ENCODE measurements at places on chromosomes 4 and X.

DNA sequence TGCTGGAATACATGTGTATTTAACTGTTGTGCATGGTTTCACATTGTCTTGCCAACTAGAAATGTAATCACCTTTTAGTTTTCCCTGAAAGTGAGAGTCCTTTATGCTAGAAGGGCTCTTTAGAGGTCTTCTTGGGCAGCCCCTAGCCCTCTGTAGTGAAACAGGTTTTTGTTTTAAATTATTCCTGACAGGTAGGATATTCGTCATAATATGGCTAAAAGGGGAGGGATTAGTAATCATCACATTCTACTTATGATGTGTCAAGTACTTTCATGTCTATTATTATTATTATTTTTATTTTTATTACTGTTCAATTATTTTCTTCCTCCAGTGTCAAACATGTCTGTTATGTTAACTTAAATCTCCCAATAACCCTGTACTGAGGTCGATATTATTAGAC, 35.5 kb downstream of the MSN start:
- DNase-seq: no peak

- no peak for DNase-seq
Measured at GRCh38 chrX:7330556-7330955, 182.6 kb upstream of the PUDP start.

- DNase-seq: no peak
Measured at GRCh38 chr4:168484626-168485025, 4.3 kb upstream of the DDX60L start.

DNA sequence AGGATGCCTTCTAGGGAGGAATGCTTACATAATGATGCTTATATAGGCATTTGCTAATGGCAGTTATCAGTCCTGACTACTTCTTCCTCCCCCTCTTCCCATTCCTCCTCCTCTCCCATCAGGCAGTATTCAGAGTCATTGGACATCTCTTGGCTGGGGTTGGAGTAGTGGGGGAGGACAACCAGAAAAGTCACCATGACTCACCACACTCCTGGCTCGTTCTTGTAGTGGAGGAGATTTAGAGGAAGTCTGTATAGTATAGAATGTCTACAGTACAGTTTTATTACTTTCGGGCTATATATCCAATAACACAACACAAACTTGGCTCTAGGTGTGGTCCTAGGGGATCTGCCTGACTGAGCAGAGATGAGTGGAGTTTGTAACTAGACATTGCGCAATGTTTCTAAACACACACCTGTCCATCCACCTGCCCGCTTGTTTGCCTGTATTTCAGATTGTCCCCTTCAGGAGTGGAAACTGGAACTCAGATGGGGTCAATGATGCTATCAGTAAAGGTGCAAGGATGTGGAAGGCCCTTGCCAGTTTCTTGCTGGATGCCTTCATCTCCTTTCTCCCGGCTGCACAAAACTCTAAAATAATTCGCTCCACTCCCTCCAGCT, 27.9 kb upstream of the KIAA1210 start:
- DNase-seq: no peak

DNA sequence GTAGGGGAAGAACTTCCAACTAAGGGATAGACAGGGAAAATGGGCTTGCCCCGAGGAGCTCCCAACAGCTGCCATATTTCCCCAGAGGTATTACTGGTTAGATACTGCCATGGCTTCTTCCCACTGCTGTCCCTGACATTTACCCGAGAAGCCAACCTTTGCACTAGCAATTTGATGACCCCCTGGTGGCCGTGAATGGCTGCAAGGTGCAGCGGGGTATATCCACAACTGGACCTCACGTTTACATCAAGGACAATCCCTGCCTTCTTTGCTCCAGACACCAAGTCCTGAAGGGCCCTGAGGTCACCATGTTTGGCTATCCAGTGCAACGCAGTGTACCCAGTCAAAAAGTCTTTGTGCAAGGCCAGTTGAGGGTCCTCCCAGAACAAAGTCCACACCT, 2.3 kb downstream of the SOWAHB start:
- DNase-seq: no peak

GRCh38 chr4:152992466-152992865, 56.3 kb downstream of the FHDC1 start:
- no peak for DNase-seq

Data from NCI-H524 (cell line).